AG08396 (cell line): ENCODE measurements at places on chromosomes 4 and X.

GRCh38 chr4:30821859-30822612, 101.9 kb downstream of the PCDH7 start:
- DNase-seq, result no peak

GRCh38 chr4:87117051-87117731, 103.2 kb downstream of the KLHL8 start:
- DNase-seq, result no peak

DNA sequence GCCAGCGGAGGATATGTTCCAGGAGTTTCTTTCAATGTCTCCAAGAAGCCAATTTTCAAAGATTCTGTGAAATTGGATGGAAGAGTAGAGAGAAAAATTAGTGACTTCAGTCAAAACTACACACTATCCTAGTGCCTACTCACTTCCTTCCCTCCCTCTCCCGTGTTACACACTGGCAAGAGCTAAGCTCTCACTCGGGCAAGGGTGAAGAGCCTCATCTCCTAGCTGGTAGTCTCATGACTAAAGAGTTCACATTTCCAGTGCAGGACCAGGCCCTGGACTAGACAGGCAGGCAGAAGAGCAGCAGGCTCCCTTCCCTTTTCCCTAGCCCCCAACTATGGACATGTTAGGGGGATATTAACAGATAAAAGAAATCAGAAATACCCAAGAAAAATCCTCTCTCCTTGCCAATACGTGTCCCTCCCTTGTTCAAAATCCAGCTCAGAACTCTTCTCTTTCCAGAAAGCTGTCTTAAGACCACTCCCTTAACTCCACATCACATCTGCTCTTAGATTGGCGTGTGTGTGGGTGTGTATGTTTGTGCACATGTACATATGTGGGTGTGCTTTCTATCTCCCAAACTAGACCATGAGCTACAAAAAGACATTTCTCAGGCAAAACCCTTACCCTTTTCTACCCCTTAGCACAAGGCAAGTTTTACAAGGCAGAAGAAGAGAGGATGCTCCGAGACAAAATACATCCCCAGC, 29.9 kb downstream of the ZDHHC9 start:
- DNase-seq, result no peak

DNA sequence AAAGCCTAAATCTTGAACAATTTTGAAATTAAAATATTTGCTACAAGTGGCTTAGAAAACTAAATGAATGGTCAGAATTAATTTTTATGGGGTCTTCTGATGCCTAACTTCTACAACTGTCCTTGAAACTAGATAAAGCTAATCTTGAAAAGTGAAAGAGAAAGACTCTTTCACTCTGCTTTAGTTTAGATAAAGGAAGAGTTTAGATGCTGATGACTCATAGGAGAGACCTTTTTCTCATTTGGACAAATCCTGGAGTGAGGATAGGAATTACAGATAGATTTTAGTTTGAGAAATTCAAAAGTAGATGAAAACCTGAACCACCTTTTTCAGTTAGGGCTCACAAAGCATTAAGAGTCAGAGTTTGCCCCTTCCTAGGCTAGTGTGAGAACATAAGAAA, 342.3 kb upstream of the GRID2 start:
- no peak for DNase-seq

DNA sequence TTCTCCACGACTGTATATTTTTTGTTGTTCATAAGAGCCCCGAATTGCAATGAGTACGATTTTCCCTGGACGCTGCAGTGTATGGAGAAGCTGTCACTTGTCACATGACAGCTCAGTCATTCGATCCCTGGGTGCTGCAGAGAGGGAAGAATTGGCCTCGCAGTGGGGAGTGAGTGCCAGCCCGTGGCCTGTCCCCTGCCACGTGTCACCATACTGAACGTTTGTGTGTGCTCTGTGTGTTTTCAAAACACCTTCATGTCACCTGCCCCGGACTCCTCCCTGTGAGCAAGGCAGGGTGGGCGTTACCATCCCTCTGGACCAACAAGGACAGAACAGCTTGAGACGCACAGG, 77.9 kb downstream of the TBL1X start:
- DNase-seq, result no peak

DNA sequence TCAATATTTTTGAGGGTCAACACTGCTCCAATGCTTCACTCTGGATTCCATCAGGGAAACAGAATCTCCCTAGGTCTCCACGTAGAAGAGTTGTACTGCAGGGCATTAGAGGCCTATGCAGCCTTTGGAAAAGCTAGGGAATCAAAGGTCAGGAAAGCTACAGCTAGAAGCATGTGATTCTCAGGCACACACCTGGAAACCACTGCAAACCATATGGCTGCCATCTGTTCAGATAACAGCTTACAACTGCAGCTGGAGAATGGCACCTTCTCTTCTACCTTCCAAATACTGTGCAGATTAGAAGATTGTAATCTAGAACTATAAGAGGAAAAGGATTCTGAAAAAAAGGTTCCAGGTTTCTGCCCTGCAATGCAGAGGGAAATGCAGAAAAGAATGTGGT, 60.6 kb downstream of the BTC start:
- no peak for DNase-seq

DNA sequence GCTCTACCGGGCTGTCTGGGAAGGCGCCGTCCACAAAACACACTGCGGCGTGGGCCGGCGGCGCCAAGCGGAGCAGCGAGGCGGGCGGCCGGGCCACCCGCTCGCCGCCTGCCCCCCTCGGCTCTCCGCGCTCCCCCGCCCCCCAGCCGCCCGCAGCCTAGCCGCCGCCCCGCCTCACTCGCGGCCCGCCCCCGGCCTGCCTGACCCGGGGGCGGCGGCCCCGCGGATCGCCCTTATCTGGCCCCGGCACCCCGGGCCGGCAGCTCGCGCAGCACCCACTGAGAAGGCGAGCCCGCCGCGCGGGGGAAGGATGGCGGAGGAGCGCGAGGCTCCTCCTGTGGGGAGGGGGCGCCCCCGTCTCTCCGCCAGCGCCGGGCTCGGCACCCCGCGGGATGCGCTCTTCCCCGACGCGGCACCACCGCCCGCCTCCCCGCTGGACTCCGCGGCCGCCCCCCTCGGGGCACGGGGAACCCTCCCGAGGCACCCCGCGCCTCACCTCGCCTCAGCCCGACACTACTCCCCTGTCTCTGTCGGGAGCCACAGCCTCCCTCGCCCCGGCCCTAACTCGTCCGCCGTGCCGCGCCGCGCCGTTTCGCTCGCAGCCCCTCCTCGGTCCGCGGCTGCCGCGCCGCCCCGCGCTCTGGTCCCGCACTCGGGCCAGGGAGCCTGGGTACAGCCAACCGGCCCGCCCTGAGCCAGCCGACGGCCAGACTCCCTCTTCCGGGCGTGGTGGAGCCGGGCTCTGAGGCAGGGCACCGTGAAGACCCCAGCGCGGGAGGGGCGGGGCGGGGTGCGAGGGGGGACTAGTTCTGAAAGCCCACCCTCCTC, 566 bp downstream of the ATP11C start:
- DNase-seq, result peak; percentile 70

- no peak for DNase-seq
Measured at GRCh38 chr4:65799513-65799912, 129.2 kb upstream of the EPHA5 start.

DNA sequence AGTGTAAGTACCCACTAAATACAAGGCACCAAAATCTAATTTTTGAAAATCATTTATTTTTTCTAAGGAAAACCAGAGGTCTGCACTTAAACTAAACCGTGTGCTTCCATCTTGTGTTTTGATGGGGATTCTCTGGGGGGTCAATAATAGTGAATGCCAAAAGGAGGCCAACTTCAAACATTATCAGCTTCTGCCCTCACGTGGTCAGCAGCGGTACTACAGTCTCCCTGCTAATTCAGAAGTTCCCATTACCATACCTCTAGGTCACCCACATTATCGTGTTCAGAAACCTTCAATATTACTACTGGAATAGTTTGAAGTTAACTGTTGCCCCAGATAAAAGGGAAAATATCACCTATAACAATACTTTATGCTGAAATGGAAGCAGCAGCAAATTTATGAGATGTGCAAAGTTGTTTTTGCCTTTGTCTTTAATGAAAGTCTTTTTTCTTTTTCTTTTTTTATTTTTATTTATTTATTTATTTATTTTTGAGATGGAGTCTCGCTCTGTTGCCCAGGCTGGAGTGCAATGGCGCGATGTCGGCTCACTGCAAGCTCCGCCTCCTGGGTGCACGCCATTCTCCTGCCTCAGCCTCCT, 17.3 kb downstream of the CTPS2 start:
- DNase-seq, result peak; percentile 55

DNA sequence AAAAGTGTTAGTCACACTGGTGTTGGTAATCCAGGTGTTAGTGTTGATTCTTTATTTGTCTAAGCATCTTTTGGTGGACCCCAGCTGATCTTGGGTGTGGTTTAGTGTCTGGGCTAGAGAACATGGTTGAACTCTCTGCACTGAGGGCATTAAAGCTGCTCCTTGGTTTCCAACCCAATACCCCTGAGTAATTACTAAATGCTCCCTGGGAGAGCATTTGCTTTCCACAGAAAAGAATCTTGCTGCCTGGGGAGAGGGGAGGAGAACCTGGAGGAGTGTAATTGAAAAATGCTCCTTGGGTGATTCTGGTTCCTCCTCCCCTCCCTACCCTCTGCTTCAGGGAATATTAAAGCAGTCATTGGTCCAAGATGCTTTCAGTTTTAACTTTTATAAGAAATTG, 3.1 kb downstream of the GUCY1B1 start:
- no peak for DNase-seq

DNA sequence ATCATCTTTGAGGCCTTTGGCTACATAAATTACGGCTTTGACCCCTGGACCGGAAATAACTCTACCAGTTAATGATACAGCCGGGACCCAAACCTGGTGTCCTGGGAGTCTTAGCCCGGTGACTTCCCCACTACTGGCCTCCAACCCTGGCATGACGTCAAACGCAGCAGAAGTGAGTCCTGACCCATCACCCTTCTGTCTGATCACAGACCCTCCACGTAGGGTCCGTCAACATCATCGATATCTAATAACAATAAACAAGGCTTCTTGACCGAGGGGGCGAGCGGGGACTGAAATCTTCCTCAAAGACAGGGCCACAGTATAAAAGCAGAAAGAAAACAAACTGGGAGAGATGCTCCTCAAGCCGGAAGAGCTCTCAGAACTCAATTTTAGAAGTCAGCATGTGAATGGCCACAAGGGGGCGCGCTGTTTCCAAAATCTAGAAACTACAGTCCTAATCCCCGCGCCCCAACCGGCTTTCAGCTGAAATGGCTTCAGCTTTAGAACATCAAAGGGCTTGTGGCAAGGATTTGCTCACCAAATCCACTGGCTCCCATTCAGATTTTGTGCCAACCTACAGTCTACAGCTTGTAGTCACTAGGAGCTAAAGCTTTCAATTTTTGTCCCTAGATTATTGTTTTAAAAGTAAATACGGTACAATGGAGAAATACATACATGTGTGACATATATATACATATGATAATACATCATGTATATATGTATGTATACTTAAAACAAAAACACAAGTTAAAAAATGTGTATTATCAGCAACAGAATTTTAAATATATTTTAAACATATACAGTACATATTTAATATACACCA, 46.4 kb upstream of the ENPP6 start:
- DNase-seq, result peak; percentile 81

DNA sequence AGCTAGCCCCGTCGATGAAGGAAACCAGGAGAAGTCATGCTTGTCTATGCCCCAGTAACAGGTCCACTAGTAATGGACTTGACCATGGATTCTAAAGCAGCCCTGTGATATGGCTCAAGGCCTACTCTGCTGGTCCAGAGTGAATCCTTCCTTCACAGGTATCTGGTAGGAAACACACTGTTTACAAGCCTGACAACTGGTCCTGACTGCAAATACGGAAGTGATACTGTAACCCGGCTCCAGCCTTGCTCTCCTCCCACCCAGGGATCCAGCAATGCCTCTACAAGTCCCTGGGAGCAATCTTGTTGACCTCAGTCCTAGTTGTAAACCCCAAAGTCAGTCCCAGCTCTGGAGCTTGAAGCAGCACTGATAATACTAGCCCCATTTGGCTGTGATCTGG, 239.2 kb upstream of the GRID2 start:
- no peak for DNase-seq

DNA sequence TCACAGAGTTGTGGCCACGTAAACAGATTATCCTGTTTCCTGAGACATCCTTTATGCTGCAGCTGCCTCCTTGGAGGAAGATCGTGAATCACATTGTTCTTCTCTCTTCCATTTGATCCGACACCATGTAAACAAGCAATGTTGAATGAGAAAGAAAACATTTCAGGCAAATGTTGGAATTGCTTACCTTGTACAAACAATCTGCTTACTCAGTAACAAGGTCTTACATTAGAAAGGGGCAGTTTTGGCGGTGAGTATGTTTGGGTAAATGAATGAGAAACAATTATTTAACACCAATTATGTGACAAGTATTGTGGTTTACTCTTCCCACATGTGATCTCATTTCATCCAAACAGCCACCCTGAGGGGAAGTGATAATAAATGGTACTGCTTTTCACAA, 637.8 kb downstream of the RAB28 start:
- no peak for DNase-seq

DNA sequence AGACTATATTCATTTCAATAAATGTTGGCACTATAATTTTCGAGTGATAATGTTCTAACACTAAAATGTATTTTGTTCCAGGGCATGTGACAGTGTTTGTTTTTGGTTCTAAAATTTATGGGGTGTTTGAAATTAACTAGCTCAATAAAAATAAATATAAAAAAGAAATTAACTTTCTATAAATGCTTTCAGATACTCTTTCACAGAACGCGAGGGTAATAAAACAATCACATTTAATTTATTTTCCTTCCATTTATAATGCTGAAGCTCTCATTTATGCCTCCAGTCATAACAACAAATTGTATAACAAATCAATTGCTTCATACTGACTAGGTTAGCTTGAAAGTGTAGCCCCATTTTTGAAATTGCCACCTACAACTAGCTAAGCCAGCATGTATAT, 122.4 kb upstream of the GPM6A start:
- no peak for DNase-seq

GRCh38 chr4:189940178-189941004, at the start of gene FRG1:
Gene FRG1 (plus strand): TSS chr4:189940872. CDS start chr4:189941010, 138 bp downstream.
- DNase-seq, result peak; percentile 95

GRCh38 chr4:38512840-38513239, 151.2 kb upstream of the KLF3 start:
- no peak for DNase-seq

- DNase-seq, result peak; percentile 34
Measured at GRCh38 chr4:13476915-13477314, 7.2 kb downstream of the RAB28 start.

DNA sequence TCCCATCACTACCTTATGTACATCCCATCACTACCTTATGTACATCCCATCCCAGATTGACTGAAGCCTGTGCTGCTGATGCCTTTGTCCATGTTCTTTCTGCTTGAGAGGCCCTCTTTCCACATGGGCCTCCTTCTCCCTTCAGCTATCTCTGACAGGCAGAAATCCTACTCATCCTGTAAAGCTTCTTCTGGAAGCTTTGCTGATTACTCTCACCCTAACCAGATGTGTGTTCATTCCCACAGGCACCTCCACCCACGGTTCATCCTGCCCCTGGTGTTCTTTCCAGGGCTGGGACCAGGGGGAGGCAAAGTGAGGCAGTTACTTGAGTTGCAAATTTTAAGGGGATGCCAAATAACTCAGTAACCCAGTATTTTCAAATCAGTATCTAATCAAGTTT, 22.5 kb upstream of the FBXW7 start:
- DNase-seq, result no peak
